ENCODE measurements at places on chromosomes 11 and 22.

- no peak for DNase-seq
Measured at GRCh38 chr22:23415490-23415851, 164.6 kb downstream of the IGLL1 start.

DNA sequence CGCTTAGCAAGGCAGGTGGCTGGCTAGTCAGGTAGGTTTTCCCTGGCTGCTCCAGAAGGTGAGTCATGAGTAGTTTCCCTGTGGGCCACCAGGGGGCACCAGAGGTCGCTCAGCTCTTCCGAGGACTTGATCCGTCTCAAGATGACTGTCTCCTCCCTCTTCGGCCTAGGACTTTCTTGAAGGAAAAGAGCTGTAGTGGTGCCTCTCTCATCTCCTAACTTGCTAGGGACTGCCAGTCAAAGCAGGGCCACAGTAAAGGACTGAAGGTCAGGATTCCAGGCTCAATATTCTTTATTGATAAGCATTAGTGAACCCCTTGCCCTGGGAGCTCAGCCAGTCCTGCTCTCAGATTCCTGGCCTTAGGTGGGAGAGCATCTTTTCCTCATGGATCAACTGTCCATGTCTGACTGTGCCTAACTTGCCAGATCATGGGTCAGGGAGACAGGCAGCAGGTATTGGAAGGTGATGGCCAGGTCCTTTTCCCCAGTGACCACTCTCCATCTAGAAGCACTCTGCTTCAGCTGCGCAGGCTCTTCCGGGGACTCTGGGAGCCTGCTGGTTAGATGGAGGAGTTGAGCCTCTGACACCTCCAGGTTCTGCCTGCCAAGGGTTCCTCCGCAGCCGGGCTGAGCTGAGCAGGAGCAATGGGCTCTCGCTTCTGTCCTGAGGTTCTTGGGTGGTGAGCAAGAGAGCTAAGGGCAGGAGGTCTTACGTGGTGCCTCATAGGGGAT, 1.9 kb downstream of the POLD4 start:
- DNase-seq = peak; percentile 41

- no peak for DNase-seq
Measured at GRCh38 chr11:131977231-131977630, 606.8 kb downstream of the NTM start.

DNA sequence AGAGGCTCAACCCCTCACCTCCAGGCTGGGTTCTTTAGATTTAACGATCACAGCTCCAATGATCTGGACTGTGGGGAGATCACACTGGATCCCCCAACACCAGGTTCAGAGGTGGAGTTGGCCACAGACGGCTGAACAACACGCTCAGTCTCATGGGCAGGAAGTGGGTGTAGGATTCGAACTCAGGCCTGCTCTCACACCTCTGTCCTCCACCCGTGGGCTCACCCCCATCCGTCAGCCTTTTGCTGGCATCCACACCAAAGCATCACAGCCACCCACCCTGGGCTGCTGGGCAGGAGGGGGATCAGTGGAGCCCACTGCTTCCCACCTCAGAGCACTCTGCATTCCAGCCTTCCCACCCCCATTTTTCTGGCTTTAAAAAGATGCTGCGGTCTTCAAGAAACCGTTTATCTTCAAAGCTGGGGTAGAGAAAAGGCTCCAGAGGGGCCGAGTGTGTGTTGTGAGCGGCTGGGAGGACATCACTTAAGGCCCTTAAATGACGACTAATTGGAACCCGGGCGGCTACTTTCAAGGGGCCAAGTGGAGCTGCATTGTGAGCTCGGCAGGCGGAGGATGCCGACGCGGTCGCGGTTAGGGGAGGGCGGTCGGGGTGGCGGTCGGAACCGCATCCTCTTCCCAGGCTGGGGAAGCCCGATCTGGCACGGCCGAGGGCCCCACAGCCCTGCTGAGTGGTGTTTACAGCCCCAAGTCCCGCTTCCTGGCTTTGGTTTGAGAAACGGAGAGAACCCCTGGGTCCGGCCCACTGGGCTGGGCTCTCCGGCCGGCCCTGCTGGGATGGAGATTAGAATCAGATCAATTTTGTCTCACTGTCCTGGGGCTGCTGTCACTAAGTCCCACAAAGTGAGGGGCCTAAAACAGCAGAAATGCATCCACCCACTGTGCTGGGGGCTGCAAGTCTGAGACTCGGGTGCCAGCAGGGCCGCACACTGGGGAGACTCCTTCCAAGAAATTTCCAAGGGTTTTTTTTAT, 15.9 kb upstream of the FGF3 start:
- DNase-seq = no peak

DNA sequence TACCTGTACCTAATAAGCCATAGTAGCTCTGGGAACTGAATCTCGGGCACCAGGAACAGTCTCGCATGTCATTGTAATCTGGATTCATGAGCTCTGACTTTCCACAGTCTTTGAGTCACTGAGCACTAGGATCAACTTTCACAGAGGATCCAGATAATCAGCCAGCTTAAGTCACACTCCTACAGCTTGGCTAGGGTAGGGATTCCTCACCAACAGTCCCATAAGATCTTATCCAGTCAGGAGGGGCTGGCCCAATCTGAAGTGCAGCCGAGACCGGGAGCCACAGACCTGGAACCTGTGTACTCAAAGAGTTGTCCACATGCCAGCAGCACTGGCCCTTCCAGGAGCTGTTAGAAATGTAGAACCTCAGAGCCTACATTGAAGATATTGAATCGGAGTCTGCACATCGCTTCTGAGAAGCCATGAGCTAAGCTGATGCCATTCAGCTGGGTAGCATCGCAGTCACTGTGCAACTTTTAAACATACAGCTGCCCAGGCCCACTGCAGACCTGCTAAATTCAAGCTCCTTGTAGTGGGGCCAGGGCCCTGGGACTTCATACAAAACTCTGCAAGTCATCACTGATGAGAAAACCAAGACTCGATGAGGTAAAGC, 538.8 kb upstream of the B3GAT1 start:
- no peak for DNase-seq

- DNase-seq = no peak
Measured at GRCh38 chr22:21067075-21067900, 21.5 kb downstream of the LRRC74B start.

DNA sequence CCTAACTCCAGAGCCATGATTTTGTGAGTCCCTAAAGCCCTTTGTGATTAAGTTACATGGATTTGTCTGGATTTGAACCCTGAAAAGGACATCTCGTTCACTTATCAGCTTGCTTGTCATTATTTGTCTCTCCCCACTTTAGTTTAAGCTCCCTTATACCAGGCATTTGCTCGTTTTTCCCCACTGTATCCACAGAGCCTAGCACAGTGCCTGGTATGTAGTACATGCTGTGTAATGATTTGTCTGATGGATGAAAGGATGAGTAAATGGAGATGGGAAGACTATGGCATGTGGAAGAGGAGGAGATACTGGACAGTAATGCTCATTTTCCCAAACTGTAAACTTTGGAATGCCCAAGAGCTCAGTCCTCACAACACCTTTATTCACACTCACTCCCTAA, 9.2 kb upstream of the MCHR1 start:
- no peak for DNase-seq

DNA sequence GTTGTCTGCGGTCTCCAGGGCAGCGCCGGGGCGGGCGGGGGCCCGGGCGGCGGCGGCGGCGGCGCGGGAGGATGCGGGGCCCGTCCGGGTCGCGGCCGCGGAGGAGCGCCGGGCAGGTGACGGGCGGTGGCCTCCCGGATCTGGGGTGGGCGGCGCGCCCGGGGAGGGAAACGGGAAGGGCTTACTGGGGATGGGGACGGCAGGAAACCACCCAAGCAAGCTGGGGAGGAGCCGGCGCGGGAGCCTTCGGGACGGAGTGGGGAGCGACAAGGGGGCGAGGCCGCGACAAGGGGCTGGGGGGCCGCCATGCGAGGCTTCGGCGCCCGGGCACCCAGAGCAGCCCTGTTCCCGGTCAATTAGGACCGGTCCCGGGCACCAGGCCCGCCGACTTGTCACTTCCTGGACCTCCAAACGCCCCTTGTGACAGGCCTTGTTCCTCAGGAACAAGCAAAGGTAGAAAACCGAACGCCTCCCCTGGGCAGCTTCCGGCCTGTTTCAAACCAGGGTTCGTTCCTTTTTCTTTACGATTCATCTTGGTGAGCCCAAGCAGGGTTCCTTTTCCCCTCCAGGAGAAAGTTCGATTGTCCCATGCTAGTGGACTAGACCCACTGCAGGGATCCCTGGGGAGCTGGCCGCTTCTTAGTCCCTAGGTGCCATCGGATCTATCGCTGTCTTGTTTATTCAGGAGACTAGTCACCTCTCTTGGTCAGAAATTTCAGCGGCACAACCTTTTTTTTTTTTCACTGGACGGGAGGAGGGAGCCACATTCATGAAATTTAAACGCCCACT, 492 bp downstream of the JHY start:
- no peak for DNase-seq

DNA sequence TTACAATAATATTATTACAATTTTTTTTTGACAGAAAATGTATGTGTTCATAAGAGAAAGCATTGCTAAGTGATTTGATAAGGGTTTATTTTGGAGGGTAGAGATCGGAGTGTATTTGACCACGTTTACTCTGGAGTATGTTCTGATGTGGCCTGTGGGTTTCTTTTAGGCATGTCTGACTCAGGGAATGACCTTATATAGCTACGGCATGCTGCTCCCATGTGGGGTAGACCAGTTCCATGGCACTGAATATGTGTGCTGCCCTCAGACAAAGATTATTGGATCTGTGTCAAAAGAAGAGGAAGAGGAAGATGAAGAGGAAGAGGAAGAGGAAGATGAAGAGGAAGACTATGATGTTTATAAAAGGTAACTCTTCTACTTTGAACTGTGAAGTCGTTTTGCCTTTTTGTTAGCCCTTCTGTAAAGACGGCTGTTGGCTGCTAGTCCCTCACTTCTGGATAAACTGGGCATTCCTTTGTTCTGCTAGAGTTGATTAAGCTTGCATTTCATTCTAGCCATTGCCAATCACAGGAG, 38.1 kb upstream of the ST14 start:
- no peak for DNase-seq

GRCh38 chr11:33687733-33688479, 12.7 kb downstream of the C11orf91 start:
- no peak for DNase-seq

- no peak for DNase-seq
Measured at GRCh38 chr11:92376680-92377079, 152.1 kb downstream of the FAT3 start.

DNA sequence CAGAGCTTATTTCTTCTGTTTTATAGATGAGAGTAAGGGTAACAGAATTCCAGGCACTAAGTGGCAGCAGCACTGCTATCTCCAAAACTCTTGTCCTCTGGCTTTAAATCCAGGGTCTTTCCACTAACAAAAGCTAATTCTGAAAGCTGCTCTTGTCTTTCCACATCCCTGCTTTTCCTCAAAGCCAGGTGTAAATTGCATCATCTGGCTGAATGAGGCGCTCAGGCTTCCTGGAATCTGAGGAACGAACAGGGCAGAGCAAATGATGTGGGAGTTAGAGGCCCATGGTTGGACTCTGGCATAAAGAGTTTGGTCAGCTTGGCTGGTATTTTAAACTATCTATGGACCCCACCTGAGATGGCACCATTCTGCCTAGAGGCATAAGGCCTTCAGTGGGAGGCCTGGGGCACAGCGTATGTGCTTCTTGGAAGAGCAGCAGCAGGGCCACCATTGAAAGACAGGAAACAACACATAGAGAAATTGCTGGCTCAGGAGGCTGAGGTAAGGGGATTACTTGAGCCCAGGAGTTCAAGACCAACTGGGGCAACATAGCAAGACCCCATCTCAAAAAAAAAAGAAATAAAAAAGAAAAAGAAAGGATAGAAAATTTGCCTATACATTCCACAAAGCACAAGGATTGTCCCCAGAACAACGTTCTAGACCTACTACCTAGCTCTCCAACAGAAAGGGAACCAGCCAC, 1.9 kb downstream of the KCNJ5 start:
- no peak for DNase-seq

- no peak for DNase-seq
Measured at GRCh38 chr11:66728693-66729385, at the start of gene SPTBN2. SPTBN2 (minus strand) TSS chr11:66729216; CDS start chr11:66721240, 7,976 bp downstream.

DNA sequence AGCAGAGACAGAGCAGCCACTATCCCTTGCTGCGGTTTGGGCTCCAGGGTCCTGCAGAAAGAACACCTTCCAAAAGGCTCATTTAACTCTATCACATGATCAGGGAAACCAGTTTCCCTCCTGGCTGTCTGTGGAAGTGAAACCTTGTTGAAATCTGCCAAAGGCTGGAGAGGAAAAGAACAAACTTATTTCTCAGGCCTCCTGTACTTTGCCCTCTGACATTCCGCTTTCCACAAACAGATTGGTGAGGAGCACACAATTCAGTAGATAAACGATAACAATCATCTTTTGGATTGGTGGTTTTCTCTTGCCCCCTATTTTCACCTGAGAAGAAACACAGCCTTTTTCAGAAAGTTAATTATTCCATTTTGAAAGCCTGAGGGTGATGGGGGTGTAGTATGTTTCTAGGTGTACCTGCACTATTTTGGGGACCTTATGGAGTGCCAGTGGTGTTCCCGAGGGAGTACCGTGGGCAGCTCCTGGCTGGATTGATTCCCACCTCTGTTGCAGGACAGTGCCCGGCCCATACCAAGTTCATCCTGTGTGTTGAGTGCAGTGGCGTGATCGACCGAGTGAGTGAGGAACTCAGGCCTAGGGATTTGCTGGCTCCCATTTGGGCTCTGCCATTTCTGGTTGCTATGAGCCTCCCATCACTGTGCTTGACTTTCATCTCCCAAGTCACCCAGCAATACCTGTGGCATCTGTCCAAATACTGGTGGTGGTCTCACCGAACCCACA, 102.0 kb downstream of the TBC1D22A start:
- DNase-seq = no peak

DNA sequence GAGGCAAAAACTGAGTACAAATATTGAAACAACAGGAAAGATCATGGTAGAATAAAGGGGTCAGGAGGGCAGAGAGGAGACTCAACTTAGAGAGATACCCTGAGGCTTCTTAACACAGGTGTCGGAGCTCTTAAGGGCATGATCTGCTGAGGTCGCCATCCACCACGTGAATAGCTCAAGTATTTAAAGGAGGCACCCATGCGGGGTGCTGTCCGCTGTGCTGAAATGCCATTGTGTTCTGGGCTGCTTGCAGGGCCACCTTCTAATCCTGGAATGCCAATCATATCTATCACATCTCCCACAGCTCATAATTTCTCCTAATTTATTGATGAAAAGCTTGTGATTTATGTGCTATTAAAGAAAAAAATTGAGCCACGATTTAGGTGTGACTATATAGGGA, 90.2 kb downstream of the SEZ6L start:
- no peak for DNase-seq

DNA sequence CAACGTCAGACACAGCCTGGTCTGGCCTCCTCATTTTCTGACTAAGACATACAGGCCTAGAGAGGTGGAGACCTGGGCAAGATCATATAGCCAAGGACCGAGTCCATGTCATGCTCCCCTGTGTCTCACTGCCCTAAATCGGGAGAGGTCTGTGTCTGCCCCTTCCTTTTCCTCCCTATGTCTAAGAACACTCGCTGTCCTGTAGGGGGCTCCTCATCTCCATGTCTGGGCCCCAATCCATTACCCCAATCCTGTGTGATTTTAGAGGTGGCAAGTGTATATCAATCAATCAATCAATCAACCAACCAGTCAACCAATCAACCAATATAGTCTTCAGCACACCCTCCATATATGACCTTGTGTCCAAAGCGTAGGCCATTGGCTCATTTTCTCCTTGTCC, 125.7 kb downstream of the KIRREL3 start:
- no peak for DNase-seq

GRCh38 chr11:94111660-94112059, 17.0 kb upstream of the PANX1 start:
- DNase-seq = no peak

- DNase-seq = no peak
Measured at GRCh38 chr11:59062602-59063529, 23.2 kb upstream of the GLYATL1B start.

Measured in T-helper 22 cell (primary cell).